ENCODE measurements at places on chromosomes 11 and 22.

GRCh38 chr22:30245985-30246813 lies at the start of gene LIF:
Gene LIF, minus strand, starts transcription at chr22:30246759. Its CDS starts 64 bp downstream, at chr22:30246695.
- peak; percentile 27 for DNase-seq

- no peak for DNase-seq
These were observed 937 bp upstream of the C1QTNF6 start for GRCh38 chr22:37188901-37189466.

DNA sequence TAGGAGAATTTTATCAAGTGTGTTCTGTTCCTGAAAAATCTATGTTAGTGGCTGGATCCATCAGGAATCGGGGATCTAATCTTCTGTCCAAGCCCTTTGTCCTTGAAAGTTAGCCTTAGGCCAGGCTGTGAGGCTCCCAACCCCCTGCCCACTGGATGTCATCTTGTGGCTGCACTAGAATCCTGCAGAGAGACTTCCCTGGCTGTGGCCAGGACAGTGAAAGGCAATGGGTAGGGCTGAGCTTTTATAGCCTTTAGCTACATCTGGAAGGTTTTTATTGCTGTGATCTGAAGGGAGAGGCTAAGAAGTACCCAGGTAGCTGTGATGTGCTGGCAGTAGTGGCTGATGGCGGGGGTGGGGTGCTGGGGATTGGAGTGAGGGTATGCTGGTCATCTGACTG lies 2.1 kb downstream of the OAF start:
- DNase-seq, result no peak

GRCh38 chr11:12689029-12689755 lies 15.0 kb downstream of the TEAD1 start:
- DNase-seq, result no peak

DNA sequence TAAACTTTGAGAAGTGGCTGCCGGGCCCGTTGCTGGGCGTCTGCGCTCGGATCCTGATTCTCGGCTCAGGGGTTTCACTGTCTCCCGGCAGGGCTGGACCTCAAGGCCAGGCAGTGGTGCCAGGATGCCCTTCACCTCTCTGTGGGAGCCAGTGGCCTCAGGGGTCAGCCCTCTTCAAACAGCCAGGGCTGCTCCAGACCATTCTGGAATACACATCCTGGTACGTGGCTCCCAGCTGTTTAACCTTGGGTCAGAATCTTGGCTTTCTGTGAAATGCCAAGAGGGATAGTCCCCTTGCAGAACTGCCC lies 70.5 kb downstream of the MPPED1 start:
- no peak for DNase-seq

DNA sequence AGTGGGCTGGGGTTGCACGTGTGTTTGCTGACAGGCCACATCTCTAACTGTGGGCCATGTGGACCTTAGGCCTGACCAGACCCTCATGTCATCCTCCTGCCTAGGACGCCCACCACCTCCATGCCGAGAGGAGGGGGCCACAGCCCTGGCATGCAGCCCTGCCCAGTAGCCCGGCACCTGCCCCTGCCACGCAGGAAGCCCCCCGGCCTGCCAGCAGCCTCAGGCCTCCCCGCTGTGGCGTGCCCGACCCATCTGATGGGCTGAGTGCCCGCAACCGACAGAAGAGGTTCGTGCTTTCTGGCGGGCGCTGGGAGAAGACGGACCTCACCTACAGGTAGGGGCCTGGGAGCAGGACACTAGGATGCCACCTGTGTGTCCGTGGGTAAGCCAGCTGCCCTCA lies 6.4 kb downstream of the MMP11 start:
- no peak for DNase-seq

DNA sequence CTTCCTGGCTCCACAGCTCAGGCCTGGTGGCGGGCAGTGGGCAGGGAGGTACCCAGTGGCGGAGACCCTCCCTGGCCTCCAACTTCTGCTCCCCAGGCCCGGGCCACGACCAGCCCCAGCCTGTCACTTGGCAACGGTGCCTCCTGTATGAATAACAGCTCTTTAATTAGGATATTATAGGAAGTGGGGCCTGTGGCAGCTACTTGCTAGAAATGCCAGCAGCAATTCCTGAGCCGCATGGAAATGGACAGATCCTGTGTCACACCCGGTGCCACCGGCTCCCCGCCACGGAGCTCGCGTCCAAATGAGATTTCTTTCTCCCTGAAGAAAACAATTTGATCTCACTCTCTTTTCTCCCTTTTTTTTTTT lies 104.5 kb downstream of the CHST1 start:
- DNase-seq, result no peak

GRCh38 chr11:85826116-85826855 lies 15.3 kb upstream of the SYTL2 start:
- DNase-seq, result no peak

GRCh38 chr11:134207538-134208239 lies 16.1 kb downstream of the NCAPD3 start:
- DNase-seq, result peak; percentile 20

DNA sequence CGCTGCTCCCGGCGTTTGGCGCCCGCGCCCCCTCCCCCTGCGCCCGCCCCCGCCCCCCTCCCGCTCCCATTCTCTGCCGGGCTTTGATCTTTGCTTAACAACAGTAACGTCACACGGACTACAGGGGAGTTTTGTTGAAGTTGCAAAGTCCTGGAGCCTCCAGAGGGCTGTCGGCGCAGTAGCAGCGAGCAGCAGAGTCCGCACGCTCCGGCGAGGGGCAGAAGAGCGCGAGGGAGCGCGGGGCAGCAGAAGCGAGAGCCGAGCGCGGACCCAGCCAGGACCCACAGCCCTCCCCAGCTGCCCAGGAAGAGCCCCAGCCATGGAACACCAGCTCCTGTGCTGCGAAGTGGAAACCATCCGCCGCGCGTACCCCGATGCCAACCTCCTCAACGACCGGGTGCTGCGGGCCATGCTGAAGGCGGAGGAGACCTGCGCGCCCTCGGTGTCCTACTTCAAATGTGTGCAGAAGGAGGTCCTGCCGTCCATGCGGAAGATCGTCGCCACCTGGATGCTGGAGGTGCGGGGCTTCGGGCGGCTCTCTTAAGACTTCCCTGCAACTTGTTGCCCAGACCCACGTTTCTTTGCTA lies at the start of gene CCND1:
CCND1 (plus strand) TSS at position 162 of the 587 bp plus-strand sequence; CDS start at position 320, 158 bp downstream.
- DNase-seq, result no peak

GRCh38 chr11:35334385-35335090 lies 84.8 kb downstream of the SLC1A2 start:
- DNase-seq, result no peak

DNA sequence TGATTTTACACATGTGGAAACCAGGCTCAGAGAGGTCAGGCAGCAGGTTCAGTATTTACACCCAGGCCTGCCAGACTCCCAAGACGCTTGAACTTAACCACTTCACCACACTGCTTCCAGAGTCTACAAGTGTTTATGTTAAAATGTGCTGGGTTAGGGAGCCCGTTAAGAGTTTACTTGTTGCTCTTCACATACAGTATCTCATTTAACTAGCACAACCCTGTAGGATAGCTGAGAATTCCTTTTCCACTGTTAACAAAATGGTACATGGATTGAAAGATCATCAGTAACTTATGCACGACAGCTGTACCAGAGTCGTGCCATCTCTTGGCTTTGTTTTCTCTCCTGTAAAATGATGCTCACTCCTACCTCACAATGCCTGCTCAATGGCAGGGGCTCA lies 2.9 kb downstream of the SMCO4 start:
- DNase-seq, result no peak

DNA sequence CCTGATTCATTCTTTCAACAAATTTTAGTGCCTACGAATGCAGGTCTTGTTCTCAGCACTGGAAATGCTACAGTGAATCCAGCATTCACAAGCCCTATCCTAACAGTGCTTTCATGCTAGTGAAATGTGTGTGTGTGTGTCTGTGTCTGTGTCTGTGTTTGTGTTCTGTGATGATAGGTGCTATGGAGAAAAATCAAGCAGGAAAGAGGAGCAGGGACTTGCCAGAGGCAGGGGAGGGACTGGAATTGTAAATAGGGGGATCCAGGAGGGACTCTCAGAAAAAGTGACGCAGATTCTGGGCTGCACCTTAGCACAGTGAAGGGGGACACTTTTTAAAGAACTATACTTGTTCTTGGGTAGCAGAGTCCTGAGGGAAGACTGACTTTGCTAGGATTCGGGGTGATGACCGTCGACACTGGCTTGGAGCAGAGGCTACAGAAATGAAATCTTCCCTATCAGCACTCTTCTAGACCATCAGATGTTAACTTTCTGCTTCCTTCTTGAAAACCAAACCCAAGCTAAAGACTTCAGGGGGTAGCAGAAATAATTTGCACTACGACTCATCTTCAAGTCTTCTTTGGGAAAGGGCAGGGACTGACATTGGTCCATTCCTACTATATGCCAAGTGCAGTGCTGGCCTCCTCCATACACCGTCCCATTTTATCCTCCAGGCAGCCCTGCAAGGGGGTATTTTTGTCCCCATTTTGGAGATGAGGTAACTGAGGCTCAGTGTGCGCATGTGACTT lies 39.3 kb upstream of the PTPRJ start:
- no peak for DNase-seq

GRCh38 chr11:8714622-8715225 lies 32.1 kb downstream of the RPL27A start:
- DNase-seq, result no peak

GRCh38 chr11:119316016-119316728 lies 758 bp downstream of the MCAM start:
- DNase-seq, result no peak

GRCh38 chr22:38431266-38432010 lies 23.6 kb downstream of the KCNJ4 start:
- DNase-seq, result no peak

- no peak for DNase-seq
These were observed 86.9 kb downstream of the ETS1 start for GRCh38 chr11:128500493-128500892.

DNA sequence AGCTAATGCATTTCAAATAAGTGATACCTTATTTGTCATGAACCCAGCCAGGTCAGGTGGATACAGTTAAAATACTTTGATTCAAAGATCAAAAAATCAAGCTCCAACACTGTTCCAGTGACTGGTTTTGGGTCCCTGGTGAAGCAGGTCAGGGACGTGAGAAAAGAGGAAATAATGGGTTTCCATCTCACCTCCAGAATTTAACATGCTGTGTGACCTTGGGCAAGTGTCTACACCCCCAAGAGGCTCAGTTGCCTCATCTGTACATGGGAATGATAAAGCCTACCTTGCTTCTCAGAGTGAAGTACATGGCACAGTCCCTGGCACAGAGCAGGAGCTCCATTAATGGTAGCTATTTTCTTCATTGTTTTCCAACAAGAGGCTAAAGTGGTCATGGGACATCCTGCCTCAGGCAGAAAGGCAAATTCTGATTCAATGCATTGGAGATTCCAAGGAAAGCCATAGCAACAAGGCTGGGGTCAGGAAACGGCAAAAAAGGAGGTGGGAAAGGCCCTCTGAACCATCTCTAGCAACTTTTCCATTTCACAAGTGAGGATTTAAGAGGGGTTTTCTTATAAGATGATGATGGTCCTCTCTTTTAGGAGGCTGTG lies 108.5 kb downstream of the CSNK2A3 start:
- no peak for DNase-seq

GRCh38 chr11:66891851-66892660 lies 35.2 kb downstream of the LRFN4 start:
- DNase-seq, result no peak

DNA sequence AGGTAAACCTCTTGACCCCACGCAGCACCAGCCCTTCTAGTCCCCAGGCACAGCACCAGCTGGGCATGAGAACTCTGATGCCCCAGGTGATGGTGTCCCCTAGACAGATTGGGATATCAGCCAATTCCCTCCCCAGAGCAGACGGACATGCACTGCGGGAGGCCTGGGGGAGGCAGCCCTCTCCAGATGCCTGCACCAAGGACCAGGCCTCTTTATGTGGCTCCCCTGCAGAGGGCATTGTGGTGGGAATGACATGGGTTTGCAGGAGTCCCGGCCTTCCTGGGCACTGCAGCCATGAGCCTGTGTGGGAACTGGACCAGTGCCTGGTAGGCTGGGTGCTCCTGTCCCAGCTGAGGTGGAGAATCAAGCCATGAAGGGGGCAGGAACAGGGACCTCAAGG lies 25.9 kb downstream of the PPM1F start:
- no peak for DNase-seq

GRCh38 chr11:122050021-122050690 lies 65.9 kb downstream of the BLID start:
- DNase-seq, result no peak

DNA sequence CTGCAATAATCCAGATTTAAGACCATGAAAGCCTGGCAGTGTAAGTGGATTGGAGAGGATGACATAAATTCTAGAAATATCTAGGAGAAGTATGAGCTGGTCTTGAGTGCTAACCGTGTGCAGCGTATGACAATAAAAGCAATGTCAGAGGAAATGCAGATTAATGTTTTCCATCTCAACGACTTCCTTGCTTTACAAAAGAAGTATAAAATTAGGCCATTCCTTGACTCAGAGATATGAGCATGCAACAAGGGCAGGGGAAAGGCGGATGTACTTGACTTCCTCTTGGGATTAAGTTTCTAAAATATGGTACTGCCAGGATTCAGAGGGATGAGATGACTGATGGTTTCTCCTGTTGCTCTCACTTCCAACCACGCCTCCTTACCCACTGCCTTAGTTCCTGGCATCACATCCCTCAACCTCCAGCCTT lies 32.3 kb downstream of the ADAMTS15 start:
- no peak for DNase-seq

DNA sequence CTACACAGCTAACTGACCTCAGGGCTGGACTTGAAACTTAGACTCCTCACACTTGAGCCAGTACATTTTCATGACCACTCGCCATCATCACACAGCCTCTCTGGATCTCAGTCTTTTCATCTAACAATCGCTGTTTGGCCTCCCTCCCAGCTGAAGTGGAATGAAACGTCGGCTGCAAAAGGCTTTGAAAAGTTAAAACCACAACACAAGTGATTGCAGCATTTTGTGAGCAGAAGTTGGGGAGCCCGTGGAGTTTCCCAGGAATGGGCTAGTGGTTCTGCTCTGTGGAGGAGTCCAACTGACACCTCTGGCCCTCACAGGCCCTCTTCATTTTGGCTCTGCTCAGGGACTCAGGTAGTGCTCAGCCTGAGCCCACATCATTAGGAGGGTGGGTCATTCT lies 35.9 kb upstream of the TRIM29 start:
- DNase-seq, result no peak

GRCh38 chr11:82671451-82671850 lies 62.2 kb downstream of the FAM181B start:
- no peak for DNase-seq

DNA sequence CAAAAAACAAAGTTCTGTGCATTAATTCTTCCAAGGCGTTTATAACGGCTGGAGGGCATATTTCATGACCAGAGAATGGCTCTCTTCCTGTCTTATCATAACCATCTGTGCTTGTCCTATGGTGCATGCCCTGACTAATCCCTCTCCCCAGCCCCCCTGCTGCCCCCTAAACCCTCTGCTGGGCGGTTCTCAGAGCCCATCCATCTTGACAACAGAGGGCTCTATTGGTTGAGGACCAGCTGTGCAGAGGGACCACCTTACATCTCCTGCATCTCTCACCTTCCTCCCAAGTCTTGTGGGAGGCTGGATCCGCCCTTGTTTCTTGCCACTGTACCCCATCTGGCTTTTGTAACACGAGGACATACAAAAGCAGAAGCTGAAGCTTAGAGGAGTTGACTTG lies 282.1 kb downstream of the MIAT start:
- DNase-seq, result no peak

- no peak for DNase-seq
These were observed 23.4 kb downstream of the SYN3 start for GRCh38 chr22:33034753-33035152.
